ENCODE measurements at places on chromosomes 6 and 20. TPM values are rescaled to one million over a fixed set of nuclear protein-coding genes. Genes with fewer than 3 reads are reported as not detected.

Gene KIF13A
- total RNA-seq = 79.6 TPM

GRCh38 chr20:62644044-62644795 lies 1.9 kb downstream of the SLCO4A1 start:
- no peak for DNase-seq

- DNase-seq = no peak
These were observed 21.7 kb downstream of the TRIM38 start for GRCh38 chr6:25984265-25984664.

DNA sequence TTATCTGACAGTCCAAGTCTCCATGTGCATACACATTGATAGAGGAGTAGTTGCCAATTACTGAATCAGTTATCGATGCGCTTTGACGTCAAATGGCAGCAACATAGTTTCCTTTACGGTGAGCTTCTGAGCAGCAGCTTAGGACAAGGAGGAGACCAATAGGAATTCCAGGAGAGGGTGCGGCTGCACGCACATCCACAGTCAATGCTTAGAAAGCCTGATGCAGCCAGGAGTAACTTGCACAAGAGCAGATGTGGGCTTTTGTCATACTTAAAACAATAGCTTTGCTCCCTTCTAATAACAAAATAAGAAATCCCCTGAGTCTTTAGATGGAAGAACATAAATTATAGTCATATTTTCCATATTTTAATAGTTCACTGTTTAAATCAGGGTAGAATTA lies 442.1 kb downstream of the BCKDHB start:
- no peak for DNase-seq

Gene DEFB132
- not detected for total RNA-seq

- DNase-seq = no peak
These were observed 33.1 kb downstream of the MYLIP start for GRCh38 chr6:16162003-16162402.

GRCh38 chr6:26468829-26469228 lies 11.1 kb downstream of the BTN2A1 start:
- no peak for DNase-seq

GRCh38 chr6:38281126-38281525 lies 358.6 kb downstream of the BTBD9 start:
- DNase-seq = no peak

Gene CCN2
- 35.8 TPM for total RNA-seq

Gene ENPP5
- total RNA-seq = 10.1 TPM

Gene SCAND1
- total RNA-seq = 44.6 TPM

Gene MYB
- total RNA-seq = 0.14 TPM

DNA sequence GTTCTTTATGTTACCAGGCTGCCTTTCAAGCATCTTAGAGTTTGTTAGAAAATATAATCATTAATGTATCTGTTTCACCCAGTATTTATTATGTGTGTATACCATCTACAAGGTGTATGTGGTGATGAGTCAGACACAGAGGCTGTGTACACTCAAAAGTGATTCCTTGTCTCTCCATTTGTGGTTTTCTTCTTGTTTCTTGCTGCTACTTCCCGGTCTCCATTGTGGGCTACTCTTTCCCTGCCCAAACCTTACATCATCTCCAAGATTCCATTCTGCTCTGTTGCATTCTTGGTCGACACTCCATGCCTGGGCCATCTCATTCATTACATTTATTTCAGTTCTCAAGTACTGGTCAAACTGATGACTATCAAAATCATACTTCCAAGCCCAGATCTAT lies 182.2 kb upstream of the STXBP5 start:
- DNase-seq = no peak

DNA sequence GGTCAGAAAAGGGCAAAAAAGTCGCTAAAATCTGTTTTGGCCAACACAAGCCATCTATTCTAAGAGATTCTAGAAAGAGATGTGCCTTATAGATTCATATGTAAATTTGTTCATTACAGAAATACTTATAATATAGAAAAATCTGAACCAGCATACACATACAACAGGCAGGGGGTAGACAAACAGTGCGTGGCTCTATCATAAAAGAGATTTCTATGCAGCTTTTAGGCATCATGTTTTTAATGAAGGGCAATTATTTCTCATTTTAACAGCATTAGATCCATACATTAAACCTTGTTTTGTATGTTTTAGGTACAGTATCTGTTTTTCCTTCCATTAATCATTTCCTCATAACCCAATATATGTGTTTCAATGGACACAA lies 664 bp downstream of the BTN3A3 start:
- no peak for DNase-seq

DNA sequence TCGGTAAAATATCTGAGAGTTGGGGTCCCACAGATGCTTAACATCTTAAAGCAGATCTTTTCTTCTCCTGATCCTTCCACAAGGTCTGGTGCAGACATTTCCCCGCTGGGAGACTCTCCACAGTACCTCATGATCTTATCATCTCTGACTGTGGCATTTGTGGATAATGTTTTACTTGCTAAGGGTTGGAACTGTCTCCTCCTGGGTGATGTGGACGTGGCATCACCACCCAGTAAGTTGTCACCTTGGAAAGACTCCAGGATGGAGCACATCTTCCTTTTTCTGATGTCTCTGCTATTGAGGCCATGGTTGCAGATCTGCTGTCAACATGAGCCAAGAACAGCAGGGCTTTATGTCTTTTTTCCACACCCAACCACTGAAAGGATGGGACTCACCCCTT lies 42.0 kb upstream of the FANCE start:
- DNase-seq = no peak

- no peak for DNase-seq
These were observed 45.2 kb downstream of the AKIRIN2 start for GRCh38 chr6:87656857-87657256.

Gene MLIP
- 336 TPM for total RNA-seq

Gene CST4
- not detected for total RNA-seq

Gene CNBD2
- 3.8 TPM for total RNA-seq

GRCh38 chr6:101582792-101583191 lies 189.3 kb downstream of the GRIK2 start:
- DNase-seq = no peak

- DNase-seq = no peak
These were observed 56.0 kb downstream of the KCNK5 start for GRCh38 chr6:39173270-39173669.

Gene PEX3
- 18.9 TPM for total RNA-seq

Gene LRP11
- 36.6 TPM for total RNA-seq

DNA sequence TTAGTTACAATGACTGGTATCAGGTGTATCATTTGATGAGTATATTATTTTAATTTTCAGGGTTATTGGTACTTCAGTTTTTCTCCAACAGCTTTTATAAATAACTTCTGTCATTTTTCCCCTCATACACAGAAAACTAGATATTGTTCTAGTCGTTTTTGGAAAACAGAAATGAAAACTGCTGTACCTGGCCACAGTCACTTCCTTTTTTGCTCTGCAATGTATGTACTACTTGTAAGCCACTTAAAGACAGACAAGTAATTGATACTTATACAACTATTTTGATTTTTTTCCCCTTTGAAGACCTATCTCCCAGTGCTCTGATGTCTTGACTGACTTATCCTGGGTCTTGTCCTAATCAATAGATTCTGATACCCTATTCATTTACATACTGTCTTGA lies 218.6 kb upstream of the RUNX2 start:
- DNase-seq = no peak

Gene ZNF165
- 0.54 TPM for total RNA-seq

DNA sequence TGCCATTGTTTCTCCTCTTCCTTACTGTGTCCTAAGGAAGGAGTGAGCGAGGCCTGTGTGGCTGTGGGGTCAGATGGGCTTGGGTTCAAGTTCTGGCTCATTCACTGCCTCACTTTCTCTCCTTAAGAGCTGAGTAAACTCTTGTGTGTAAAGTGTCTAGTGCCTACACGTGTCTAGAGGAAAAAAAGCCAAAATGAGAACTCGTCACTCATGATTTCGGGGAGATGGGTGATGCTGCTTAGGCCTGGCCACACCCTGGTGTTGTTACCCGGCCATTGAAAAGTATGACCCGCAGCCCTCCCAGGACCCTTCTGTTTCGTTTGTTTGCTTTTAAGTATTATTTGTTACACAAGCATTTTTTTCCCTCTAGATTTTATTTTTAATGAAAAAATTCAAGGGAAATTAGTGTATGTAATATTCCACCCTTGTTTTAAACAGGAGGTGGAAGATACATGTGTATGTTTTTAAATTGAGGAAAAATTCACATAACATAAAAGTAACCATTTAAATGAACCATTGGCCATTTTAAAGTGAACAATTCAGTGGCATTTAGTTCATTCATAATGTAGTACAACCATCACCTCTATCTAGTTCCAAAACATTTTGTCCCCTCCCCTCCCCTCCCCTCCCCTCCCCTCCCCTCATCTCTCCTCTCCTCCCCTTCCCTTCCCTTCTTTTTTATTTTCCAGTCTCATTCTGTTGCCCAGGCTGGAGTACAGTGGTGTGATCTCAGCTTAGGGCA lies 71.0 kb downstream of the CEBPB start:
- DNase-seq = no peak

DNA sequence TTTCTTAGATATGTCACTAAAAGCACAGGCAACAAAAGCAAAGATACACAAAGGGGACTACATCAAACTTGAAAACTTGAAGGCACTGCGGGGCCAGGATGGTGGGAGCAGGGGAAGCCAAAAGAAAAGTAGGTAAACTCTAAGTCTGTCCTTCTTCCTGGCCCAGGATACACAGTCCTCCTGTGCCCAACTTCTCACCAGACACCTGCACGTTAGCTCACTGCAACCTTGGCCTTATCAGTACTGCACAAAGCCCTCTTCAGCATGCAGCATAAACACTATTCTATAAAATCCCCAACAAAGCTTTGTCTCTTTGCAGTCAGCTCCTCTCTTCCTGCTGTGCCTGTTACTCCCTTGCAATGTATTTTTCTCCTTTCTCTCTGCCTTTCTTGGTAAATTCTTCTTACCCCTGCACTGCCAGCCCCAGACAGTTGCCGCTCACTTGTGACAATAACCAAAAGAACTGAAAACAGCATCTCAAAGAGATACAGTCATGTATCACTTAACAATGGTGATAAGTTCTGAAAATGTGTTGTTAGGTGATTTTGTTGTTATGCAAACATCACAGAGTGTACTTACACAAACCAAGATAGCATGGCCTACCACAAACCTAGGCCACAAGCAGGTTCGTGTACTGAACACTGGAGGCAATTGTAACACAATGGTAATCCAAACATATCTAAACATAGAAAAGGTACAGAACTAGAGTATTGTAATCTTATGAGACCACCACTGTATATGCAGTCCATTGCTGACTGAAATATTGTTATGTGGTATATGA lies 51.2 kb downstream of the NINL start:
- DNase-seq = no peak

Gene SPATA25
- 1.8 TPM for total RNA-seq

DNA sequence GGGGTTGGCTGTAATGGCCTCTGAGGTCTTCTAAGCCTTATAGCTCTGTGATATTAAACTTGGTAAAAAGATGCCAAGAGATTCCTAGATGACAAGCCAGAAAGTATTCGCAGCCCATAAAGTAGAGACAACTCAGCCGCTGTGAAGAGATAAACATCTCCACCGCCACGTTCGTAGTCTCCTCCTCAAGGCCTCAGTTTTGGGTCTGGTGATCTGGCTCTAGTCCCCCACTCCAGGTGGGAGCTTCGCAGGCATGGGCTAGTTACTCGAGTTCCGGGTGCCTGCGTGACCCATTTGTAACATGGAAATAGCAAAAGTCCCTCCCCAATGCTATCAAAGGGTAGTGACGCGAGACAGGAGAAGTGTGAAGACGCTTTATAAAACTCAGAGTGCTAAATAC lies 28.3 kb upstream of the AFDN start:
- DNase-seq = no peak

Gene MMS22L
- 4.3 TPM for total RNA-seq

GRCh38 chr6:141783585-141783984 lies 349.1 kb upstream of the GJE1 start:
- DNase-seq = no peak

Gene COL9A3
- total RNA-seq = 6.9 TPM

Gene RSPO3
- total RNA-seq = 0.62 TPM

- no peak for DNase-seq
These were observed 30.5 kb downstream of the NFATC2 start for GRCh38 chr20:51511861-51512619.

DNA sequence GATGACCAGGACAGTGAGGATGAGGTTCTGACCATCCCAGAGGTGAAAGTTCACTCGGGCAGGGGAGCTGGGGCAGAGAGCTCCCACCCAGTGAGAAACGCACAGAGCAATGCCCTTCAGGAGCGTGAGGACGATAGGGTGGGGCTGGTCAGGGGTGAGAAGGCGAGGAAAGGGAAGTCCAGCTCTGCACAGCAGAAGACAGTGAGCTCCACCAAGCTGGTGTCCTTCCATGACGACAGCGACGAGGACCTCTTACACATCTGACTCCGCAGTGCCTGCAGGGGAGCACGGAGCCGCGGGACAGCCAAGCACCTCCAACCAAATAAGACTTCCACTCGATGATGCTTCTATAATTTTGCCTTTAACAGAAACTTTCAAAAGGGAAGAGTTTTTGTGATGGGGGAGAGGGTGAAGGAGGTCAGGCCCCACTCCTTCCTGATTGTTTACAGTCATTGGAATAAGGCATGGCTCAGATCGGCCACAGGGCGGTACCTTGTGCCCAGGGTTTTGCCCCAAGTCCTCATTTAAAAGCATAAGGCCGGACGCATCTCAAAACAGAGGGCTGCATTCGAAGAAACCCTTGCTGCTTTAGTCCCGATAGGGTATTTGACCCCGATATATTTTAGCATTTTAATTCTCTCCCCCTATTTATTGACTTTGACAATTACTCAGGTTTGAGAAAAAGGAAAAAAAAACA lies 16.6 kb upstream of the SLC22A1 start:
- DNase-seq = peak; percentile 22

Gene KCNK15
- 1.3 TPM for total RNA-seq

GRCh38 chr6:52231406-52232127 lies 12.7 kb downstream of the IL17F start:
- DNase-seq = no peak

- no peak for DNase-seq
These were observed 284.9 kb upstream of the ECI2 start for GRCh38 chr6:4420160-4420865.

DNA sequence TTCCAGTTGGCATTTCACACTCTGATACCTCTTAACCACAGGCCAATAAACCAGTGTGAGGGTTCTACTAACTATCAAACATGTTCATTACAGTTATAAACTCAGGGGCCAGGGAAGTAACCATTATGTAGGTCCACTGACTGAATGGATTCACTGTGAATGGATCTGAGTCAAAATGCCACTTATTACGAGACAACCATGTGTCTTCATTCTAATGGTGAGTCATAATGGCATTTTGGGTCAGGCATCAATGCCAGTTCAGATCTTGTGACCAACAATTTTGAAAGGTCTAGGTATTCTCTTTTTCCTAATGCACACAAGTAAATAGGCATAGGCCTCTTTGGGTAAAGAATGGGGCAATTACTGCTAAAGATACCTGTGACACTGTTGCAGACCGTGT lies 112.2 kb upstream of the HEY2 start:
- no peak for DNase-seq

Measured in right cardiac atrium (tissue), 5 donors.